CD4-positive, alpha-beta memory T cell (primary cell): ENCODE measurements at places on chromosomes 3 and 15. TPM values are rescaled to one million over a fixed set of nuclear protein-coding genes. Genes with fewer than 3 reads are reported as not detected.

DNA sequence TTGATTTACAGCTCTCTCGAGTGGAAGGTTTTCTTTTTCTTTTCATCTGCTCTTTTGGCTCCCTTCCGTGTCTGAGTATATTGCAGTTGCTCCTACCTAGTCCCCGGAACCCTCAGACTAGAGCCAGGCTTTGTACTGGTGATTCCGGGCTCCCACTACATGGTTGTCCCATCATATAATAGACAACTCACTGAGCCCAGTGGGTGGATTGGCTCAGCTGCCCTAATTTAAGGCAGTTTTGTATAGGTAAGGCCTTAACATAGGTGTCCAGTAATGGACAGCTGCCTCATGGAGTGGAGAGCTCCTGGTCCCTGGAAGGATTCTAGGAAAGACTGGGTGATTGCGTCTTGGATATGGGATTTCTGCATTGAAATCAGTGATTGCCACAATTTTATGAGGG, 58.0 kb downstream of the KY start:
- no peaks in the 10 kb centered on the region for H3K27me3 ChIP-seq
- no peaks in the 10 kb centered on the region for H3K36me3 ChIP-seq
- no peak overlapping the region for H3K27ac ChIP-seq
- no peak overlapping the region for H3K4me3 ChIP-seq
- H3K4me1 ChIP-seq = no peaks in the 10 kb centered on the region
- no peak for DNase-seq

- H3K36me3 ChIP-seq = no peaks in the 10 kb centered on the region
- H3K4me3 ChIP-seq = no peak overlapping the region
- DNase-seq = peak; percentile 31
- no peaks in the 10 kb centered on the region for H3K27me3 ChIP-seq
- H3K4me1 ChIP-seq = peaks cover 22% of the 10 kb centered on the region
Observed at GRCh38 chr3:101466465-101467309, 46.3 kb downstream of the SENP7 start.

DNA sequence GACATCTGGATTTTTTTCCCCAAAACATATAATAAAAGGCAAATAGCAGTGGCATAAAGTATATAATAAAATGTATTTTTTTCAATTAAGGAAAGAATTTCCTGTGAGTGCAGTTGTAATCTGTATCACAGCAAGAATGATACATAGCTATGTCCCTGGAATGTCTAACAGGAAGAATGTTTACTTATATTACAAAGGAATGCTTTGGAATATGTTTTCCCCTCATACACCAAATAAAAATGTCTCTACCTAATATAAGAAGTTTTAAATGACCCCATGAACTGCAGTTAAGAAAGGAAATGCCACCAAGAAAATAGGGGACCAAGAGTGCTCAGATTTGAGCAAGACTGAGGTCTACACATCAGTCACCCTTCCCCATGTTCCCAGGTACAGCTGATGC, 38.0 kb upstream of the ATP11B start:
- H3K36me3 ChIP-seq = no peaks in the 10 kb centered on the region
- no peaks in the 10 kb centered on the region for H3K4me1 ChIP-seq
- H3K4me3 ChIP-seq = no peak overlapping the region
- H3K27me3 ChIP-seq = no peaks in the 10 kb centered on the region

DNA sequence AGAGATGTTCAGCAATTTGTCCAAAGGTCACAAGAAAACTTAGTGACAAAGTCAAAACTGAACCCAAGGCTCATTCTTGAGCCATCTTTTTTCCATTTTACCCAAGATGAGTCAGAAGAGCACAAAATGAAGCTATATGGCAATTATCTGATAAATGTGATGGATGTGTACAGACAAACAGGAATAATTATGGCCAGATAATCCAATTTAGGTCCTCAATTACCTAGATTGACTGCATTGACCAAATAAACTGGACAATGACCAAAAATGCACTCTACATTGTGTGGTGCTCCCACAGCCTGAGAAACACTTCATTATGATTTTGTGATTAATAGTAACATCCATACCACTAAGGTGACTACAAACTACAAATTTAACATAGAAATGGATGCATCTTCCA, 1105.8 kb downstream of the IGSF11 start:
- DNase-seq = no peak
- H3K27ac ChIP-seq = no peak overlapping the region
- no peak overlapping the region for H3K4me3 ChIP-seq
- H3K27me3 ChIP-seq = no peaks in the 10 kb centered on the region

- peaks cover 40% of the 10 kb centered on the region for H3K36me3 ChIP-seq
- DNase-seq = no peak
- no peaks in the 10 kb centered on the region for H3K4me1 ChIP-seq
- no peak overlapping the region for H3K4me3 ChIP-seq
- H3K27ac ChIP-seq = no peak overlapping the region
Observed at GRCh38 chr3:183494341-183494740, 61.2 kb downstream of the KLHL6 start.

- no peak overlapping the region for H3K4me3 ChIP-seq
- no peaks in the 10 kb centered on the region for H3K4me1 ChIP-seq
- H3K27ac ChIP-seq = no peak overlapping the region
- DNase-seq = no peak
- no peaks in the 10 kb centered on the region for H3K36me3 ChIP-seq
- H3K27me3 ChIP-seq = no peaks in the 10 kb centered on the region
Observed at GRCh38 chr3:52783211-52783555, 5.8 kb downstream of the ITIH1 start.

DNA sequence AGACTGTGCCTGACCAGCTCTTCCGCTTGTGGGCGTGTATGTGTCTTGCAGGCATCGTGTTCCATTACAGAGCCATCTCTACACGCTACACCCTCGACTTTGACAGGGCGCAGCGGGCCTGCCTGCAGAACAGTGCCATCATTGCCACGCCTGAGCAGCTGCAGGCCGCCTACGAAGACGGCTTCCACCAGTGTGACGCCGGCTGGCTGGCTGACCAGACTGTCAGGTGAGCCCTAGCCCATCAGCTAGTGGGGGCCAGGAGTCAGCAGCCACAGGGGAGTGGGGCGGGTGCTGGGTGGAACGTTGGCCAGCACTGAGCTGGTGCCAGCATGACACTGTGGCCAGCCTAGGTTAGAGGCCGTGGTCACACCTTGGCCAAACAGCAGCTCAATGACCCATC, 36.7 kb downstream of the ACAN start:
- no peaks in the 10 kb centered on the region for H3K36me3 ChIP-seq
- H3K27me3 ChIP-seq = no peaks in the 10 kb centered on the region
- H3K4me1 ChIP-seq = no peaks in the 10 kb centered on the region
- H3K4me3 ChIP-seq = no peak overlapping the region

DNA sequence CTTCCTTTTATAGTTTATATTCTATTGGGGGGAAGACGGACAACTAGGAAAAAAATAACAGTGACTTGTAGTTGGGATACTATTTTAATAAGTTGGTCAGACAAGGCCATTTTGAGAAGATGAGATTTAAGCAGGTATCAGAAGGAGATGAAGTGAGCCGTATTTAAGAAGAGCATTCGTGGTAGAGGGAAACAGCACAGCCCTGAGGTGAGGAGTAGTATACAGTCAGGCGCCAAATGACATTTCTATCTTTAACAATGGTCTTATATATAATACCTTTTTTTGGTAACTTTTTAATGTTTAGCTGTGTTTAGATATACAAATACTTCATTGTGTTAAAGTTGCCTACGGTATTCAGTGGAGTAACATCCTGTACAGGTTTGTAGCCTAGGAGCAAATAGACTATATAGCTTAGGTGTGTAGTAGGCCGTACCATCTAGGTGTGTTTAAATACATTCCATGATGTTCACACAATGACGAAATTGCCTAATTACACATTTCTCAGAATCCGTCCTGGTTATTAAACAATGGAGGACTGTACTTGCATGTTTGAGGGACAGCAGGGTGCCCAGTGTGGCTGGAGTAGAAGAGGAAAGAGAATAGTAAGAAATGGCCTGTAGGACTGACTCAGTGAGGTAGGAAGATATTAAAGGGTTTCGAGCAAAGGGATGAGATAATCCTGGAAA, 1.6 kb downstream of the NKTR start:
- peak overlapping the region; percentile 85 for H3K27ac ChIP-seq
- peak overlapping the region; percentile 88 for H3K4me3 ChIP-seq
- peaks cover 4% of the 10 kb centered on the region for H3K36me3 ChIP-seq
- peak; percentile 22 for DNase-seq
- H3K27me3 ChIP-seq = no peaks in the 10 kb centered on the region

DNA sequence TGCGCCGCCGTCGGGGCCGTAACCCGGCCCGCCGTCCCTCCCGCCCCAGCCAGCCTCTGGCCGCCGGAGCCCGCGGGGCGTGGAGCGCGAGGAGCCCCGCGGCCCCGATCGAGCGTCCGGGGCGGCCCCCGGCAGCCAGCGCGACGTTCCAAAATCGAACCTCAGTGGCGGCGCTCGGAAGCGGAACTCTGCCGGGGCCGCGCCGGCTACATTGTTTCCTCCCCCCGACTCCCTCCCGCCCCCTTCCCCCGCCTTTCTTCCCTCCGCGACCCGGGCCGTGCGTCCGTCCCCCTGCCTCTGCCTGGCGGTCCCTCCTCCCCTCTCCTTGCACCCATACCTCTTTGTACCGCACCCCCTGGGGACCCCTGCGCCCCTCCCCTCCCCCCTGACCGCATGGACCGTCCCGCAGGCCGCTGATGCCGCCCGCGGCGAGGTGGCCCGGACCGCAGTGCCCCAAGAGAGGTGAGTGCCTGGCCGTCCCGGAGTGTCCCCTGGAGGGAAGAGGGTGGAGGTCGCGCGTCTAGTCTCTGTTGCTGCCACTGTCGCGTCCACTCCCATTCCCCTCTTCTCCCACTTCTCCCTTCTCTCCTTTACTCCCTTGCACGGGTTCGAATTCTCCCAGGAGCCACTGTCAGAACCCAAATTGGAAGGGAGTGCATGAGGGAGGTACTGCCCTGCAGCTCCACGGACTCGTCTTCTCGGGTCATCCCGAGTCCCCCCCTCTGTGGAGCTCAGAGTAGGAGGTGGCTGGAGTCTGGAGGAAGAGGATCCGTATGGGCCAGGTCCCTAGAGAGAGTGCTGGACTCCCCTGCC, 585 bp downstream of the CSK start:
- peaks cover 80% of the 10 kb centered on the region for H3K4me1 ChIP-seq
- H3K4me3 ChIP-seq = peak overlapping the region; percentile 93
- DNase-seq = peak; percentile 75
- H3K36me3 ChIP-seq = no peaks in the 10 kb centered on the region
- peak overlapping the region; percentile 86 for H3K27ac ChIP-seq
- no peaks in the 10 kb centered on the region for H3K27me3 ChIP-seq

DNA sequence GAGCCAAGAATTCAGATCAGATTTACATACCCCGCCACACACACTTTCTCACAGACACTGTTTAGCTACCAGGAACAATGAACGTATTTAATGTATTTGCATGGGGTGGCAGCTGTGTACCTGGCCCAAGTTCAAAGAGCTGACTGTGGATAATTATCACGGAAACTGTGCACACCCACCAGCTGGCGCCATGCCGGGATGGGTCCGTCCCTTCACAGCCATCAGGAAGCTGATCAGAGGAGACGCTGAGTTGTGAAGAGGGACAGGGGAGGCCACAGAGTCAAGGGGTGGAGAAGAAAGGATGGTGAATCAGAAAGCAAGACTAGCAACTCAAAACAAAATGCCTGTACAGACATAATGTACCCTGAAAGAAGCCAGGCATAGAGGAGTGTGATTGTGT, 13.1 kb upstream of the PLA2G4D start:
- no peaks in the 10 kb centered on the region for H3K27me3 ChIP-seq
- H3K36me3 ChIP-seq = no peaks in the 10 kb centered on the region
- H3K4me3 ChIP-seq = no peak overlapping the region
- H3K27ac ChIP-seq = no peak overlapping the region
- H3K4me1 ChIP-seq = peaks cover 6% of the 10 kb centered on the region

Gene CAMP
- not detected for total RNA-seq

Gene IL5RA
- 0.12 TPM for total RNA-seq

Gene PAQR9
- not detected for total RNA-seq

Gene GP9
- not detected for total RNA-seq

Gene DNAH12
- 0.09 TPM for total RNA-seq

Gene ADAMTS7
- not detected for total RNA-seq
